ENCODE measurements at places on chromosomes 4 and X. TPM values are rescaled to one million over a fixed set of nuclear protein-coding genes. Genes with fewer than 3 reads are reported as not detected.

Gene DGAT2L6
- polyA plus RNA-seq, result not detected

Gene PIR
- 15.7 TPM for polyA plus RNA-seq

Gene TRIM75
- polyA plus RNA-seq, result not detected

Gene USP26
- polyA plus RNA-seq, result not detected

Gene SMIM10
- polyA plus RNA-seq, result 6.8 TPM

Gene FAM184B
- 0.01 TPM for polyA plus RNA-seq

Gene MAGEA1
- polyA plus RNA-seq, result not detected

Gene AADAT
- polyA plus RNA-seq, result 0.99 TPM

Gene ABLIM2
- 7.2 TPM for polyA plus RNA-seq

- no peak for DNase-seq
Measured at GRCh38 chrX:106698693-106699092, 27.8 kb upstream of the RNF128 start.

GRCh38 chr4:112075129-112075753 lies 70.0 kb upstream of the FAM241A start:
- DNase-seq, result no peak

DNA sequence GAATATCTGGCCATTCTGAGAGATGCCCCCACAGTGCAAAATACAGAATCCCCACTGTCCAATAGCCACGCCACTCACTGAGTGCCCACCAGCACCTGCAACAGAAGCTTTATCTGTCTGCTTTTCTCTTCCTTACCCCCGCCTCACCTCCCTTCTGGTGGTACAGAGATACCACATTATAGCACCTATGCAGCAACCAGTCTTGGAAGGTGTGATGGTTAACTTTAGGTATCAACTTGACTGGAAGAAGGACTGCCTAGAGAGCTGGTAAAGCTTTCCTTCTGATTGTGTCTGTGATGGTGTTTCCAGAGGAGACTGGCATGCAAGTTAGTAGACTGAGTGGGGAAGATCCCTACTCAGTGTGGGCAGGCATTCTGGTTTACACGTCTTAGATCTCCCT lies 61.8 kb upstream of the TXK start:
- DNase-seq, result no peak

- no peak for DNase-seq
Measured at GRCh38 chr4:13218326-13218958, 265.7 kb downstream of the RAB28 start.

DNA sequence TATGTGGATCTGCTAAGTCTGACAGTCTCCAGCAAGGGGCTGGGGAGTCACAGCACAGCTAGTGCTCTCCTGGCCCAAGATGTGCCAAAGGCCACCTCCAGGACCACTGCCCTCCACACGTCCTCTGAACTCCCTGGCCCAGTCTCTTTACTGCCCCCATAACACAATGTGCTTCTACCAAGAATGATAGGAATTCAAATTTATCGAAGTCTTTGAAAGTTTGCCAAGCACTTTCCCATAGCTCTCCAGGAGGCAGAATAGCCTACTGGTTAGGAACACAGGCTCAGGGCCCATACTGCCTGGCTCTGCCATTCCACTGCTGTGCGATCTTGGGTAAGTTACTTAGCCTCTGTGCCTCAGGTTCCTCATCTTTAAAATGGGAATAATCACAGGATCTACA lies 86.7 kb downstream of the NHSL2 start:
- DNase-seq, result no peak

GRCh38 chrX:41180194-41180908 lies 95.1 kb downstream of the USP9X start:
- peak; percentile 10 for DNase-seq

DNA sequence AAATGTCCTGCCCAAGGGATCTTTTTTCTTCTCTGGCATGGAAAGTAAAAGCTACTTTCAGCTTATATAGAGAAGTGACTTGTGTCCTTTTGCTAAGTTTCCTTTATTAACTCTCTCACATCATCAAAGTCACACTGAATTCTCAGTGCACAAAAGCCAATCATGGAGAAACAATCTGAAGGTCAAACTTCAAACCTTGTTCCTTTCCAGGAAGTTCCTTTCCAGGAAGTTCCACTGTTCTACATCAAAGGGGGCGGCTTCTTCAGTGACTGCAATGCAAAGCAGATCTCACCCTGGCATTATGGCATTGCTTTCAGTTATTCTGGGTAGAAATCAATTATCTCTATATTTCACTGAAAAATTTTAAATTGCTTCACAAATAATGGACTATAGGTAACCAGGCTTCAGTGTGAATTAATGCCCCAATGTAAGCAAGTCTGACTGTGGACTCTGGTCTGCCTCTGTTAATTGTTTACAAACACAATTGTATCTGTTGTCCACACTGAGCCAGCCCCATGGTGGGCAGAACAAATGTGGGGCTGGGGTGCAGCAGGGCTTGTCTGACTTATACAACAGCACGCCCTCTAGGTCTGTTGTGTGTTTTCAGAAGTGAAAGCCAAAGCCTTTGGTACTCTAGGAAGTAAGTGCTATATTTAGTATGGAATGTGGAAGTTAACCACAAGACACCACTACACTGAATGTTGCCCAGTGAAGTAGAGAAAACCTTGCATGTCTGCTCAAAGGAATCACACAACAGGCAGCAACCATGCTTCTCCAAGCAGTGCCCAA lies 98.8 kb downstream of the CDS1 start:
- DNase-seq, result no peak

GRCh38 chrX:150575419-150575814 lies 7.0 kb downstream of the MTM1 start:
- DNase-seq, result no peak

- no peak for DNase-seq
Measured at GRCh38 chr4:12846368-12846767, 637.8 kb downstream of the RAB28 start.

- DNase-seq, result no peak
Measured at GRCh38 chrX:39796856-39797255, 300.9 kb downstream of the BCOR start.

DNA sequence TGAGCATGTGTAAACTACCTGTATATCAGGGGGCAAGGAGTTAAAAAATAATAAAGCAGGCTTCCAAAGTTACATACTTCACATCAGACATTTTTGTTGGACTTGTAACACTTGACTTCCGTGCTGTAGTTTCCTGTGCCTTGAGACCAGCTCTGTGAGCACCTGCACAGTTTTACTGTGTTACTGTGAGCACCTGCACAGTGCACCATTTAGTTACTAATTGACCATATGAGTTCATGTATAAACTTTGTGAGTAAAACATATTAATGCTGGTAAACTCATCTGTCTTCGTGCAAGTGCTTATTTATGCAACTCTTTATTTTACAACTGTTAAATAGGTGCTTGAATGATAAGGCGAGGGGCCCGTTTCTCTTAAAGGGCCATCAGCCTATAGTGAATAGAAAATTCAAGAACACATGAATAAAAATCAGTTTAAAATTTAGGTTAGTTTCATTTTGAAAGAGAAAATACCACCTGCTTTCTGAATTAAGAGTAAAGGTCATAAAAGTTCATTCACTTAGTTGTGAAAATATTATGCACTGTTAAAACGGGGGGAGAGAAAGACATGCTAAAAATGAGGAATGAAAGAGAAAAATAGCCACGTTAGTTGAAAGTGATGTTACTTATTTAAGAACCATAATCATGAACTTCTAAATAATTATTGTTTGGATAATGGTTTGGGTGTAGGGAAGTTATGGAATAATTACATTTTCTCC lies 42.4 kb downstream of the USP9X start:
- DNase-seq, result no peak

- DNase-seq, result no peak
Measured at GRCh38 chrX:17613979-17614588, 123.2 kb upstream of the SCML1 start.

DNA sequence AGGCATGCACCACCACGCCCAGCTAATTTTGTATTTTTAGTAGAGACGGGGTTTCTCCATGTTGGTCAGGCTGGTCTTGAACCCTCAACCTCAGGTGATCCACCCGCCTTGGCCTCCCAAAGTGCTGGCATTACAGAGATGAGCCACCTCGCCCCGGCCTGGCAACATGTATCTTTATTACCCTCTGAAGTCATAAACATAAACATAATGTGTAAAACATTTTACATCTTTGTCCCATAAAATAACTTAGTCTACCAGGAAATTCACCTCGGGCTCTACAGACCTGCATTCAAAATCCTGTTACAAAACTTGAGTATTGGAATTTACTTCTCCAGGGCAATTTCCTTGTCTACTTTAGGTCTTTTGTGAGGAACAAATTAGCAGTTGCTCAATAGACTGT lies 68.1 kb upstream of the DUSP21 start:
- no peak for DNase-seq

- no peak for DNase-seq
Measured at GRCh38 chr4:7632971-7633370, 198.2 kb upstream of the PSAPL1 start.

DNA sequence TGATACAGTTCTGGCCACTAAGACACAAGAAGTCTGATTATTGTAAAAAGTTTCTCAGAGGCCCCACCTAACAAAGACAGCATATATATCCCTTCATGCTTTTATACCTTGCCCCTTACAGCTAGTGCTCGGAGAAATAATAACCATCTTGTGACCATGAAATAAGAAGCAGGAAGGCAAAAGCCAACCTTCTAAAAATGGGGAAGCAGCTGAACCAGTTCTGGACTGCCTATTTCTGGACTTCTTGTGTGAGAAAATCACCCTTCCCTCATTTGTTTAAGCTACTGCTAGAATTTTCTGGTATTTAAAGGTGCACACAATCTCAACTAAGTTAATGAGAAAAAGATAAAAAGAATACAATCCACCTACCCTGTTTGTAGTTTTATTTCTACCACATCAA lies 87.5 kb downstream of the CNOT6L start:
- DNase-seq, result no peak

- no peak for DNase-seq
Measured at GRCh38 chr4:101253121-101253520, 94.2 kb downstream of the PPP3CA start.

- peak; percentile 46 for DNase-seq
Measured at GRCh38 chrX:154714925-154715324, 36.0 kb downstream of the GAB3 start.

DNA sequence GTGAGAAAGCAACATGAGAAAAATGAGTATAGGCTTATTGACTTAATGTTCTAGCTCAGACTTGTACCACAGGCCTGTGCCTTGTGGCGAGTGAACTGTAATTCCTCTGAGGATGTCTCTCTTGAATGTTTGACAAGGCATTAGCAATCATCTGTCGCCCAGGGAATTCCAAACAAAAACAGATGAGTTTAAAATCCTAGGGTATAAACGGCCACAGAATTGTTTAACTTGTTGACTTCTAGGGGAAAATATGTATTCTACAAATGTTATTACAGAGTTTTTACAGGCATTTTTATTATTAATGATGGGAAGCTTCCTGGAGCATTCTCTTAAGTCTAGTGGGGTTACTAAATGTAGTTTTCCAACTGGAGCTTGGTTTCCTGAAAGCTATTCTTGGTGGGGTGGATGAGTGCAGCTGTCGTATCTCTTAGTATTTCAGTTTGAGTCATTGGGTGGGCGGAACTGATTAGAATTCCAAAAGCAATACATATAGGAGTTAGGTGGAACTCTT lies 40.6 kb downstream of the ARHGAP10 start:
- no peak for DNase-seq

GRCh38 chr4:152860046-152860445 lies 76.1 kb upstream of the FHDC1 start:
- DNase-seq, result no peak

DNA sequence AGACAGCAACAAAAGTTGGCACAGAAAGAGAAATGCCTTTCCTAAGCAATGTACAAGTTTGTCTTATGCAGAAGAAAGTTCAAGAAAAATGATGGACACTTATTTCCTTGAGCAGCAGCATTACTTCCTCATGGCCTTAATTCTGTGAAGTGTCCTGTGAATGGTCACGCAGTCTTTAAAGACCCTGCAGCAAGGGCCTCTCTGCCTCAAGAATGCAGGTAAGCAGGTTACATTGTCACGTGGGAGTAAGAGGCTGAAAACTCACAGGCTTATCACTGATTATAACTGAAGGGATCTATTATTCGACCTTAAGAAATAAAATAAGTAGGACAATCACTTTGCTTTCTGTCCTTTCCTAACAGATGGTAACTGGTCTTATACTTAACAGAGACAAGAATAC lies 109.1 kb downstream of the ATP8A1 start:
- no peak for DNase-seq

- DNase-seq, result no peak
Measured at GRCh38 chr4:121881158-121881557, 10.9 kb upstream of the BBS7 start.

- DNase-seq, result no peak
Measured at GRCh38 chr4:78707268-78707667, 68.9 kb upstream of the BMP2K start.

- DNase-seq, result peak; percentile 85
Measured at GRCh38 chrX:47540754-47541538, 20.1 kb upstream of the ARAF start.

DNA sequence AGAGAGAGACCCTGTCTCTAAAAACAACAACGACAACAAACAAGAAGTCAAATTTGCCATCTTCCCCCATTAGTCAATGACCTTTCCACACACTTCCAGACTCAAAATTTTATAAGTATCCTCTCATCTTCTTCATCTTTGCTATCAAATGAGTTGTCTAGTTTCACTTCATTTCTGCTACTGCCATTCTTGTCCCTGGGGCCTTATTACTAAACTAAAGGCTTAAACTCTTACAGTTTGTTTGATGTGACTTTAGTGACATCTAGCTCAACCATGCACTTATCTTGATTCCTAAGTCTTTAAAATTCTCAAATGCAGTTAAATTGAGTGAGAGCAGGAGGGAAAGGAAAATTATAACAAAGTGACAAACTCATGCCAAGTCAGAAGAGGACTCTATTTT lies 271.8 kb upstream of the GK2 start:
- DNase-seq, result no peak

GRCh38 chrX:19152762-19153161 lies 30.5 kb upstream of the ADGRG2 start:
- DNase-seq, result no peak

DNA sequence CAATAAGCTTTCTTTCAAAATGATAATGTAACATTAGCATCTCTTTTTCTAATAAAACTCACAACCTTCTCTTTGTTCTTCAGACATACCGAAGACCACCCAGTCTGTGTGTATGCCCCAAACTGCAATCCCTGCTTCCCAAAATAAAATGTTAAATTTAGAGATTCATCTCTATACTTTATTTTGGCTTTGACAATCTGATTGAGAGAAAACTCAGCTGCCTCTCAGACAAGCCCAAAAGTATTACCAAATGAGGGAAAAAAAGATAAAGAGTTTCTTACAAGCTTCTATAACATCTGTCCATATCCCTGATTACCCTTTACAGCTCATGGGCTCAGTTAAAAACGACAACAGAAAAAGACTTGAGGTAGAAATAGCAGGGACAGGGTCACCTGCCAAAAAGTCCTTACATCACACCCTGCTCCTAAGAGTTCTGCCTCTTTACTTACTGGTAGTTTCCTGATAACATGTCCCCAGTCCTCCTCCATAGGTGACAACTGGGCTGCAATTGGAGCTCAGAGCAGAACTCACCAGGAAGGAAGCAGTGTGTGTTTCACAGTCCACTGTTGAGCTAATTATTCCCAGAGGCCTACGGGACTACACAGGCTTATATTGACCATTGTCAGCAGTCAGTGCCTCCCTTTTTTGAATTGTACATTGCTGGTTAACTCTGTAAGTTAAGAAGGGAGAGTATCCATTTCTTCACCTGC lies 70.9 kb upstream of the FAM9C start:
- no peak for DNase-seq
